ENCODE measurements at places on chromosomes 6 and 20. TPM values are rescaled to one million over a fixed set of nuclear protein-coding genes. Genes with fewer than 3 reads are reported as not detected.

Gene PLTP
- 70.1 TPM for total RNA-seq

Gene BNIP5
- total RNA-seq, result not detected

Gene CPNE5
- total RNA-seq, result not detected

Gene CAP2
- 5.4 TPM for total RNA-seq

Gene SEL1L2
- total RNA-seq, result not detected

DNA sequence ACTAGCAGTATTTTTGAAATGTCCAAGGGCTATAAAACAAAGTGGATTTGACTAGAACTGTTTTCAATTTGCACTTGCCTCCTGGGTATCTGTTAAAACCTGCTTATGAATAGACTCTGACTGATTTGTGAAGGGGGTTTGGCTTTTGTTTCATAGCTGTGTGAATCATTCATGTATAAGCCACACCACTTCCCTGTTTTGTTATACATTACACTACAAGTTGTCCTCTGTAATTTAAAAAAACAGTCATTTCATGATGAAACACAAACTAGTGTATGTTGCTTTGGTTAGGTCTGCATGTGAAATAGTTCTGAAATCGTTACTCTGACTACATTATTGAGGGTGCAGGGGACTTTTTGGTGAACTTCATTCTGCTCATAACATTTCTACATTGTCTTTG, 121.7 kb downstream of the NKAIN2 start:
- no peak for DNase-seq

GRCh38 chr20:59333951-59334350, 33.5 kb downstream of the EDN3 start:
- DNase-seq, result no peak

DNA sequence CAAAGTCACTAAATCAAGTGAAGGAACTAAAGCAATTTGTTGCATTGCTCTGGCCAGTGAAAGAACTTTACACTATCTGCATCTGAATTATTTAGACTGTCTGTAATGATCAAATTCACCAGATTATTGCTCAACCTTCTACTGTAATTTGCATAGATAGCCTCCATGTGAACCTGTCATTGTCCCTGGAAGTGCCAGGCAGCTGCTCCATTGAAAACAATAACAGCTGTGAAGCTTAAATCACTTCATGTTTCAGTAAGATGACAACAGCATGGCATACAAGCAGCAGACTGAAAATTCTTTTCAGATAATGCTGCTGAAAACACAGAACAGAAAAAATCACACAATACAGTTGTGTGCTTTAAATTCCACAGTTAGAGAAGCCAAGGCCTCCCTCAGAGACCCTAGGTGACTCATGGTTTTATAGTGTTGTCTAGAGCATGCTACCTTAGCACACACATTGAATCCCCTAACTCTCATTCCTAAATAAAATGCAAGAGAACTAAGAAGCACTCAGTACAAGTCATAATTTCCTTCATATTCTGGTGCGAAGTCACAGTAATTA, 248.9 kb downstream of the TPBG start:
- no peak for DNase-seq

GRCh38 chr6:22940581-22941290, 371.4 kb downstream of the HDGFL1 start:
- no peak for DNase-seq

DNA sequence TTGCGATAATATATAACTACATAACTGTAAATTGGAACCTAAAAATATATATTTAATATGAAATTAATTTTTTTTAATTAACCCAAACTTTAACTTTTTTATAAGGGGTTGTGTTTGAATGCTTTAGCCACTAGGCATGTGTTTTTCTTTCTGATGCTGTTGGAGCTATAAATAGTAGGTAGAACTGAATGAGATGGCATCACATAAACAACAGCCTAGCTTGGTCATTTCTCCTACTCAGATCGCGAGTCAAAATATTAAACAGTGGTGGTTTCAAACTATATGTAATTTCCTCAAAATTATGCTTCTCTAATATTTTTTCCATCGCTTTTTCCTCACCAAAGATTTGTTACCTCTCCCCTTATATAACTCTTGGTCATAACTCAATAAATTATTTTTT, 243.2 kb downstream of the ARID1B start:
- no peak for DNase-seq

GRCh38 chr6:85923013-85923430, 280.3 kb upstream of the SYNCRIP start:
- peak; percentile 64 for DNase-seq

GRCh38 chr6:2658788-2659187, 91.9 kb downstream of the MYLK4 start:
- no peak for DNase-seq

DNA sequence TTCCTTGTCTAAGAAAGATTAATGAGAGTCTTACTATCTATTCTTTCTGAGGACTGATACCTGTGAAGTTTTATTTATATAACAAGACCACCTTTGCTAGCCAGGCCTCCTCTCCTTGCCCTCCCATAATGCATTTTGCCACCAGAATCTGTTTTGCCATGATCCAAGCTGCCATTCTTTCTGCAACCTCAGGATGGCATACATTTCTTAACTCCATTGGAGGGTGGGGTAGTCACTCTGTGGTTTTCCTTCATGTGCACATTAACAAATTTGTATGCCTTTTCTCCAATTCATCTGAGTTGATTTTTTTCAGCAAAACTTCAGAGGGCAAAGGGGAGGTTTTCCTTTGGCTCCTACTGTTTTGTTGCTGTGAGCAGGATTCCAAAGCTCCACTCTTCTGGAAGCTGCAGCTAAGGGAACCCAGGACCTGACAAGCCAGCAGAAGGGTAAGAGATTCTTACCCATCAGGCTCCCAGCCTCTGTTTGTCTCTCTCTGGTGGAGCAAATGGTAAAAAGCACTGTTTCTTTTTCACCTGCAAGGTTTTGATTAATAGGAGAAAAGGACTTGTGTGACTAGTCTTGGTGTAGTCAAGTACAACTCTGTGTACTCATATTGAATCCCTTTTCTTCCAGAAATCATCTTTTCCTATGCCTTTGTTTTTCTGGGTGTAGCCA, 26.2 kb upstream of the ENPP4 start:
- DNase-seq, result no peak

DNA sequence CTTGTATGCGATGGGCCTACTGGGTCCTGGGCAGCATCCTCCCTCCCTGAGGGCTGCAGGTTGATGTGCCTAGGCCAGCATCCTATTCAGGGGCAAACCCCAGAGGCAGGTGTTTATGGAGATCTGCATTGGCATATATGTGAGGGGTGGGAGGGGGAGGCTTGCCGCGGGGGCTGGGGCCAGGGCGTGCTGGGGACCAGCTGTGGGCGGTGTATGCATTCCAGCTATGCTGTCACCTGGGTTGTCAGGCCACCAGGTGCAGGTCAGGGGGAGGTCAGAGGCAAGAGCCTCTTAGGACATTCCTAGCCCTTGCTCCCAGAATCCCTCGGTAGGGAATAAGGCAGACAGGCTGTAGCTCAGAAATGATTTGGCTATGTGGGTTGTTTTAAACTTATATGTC, 11.9 kb downstream of the FOXA2 start:
- no peak for DNase-seq

GRCh38 chr6:64243618-64244017, 608.0 kb downstream of the PHF3 start:
- no peak for DNase-seq

DNA sequence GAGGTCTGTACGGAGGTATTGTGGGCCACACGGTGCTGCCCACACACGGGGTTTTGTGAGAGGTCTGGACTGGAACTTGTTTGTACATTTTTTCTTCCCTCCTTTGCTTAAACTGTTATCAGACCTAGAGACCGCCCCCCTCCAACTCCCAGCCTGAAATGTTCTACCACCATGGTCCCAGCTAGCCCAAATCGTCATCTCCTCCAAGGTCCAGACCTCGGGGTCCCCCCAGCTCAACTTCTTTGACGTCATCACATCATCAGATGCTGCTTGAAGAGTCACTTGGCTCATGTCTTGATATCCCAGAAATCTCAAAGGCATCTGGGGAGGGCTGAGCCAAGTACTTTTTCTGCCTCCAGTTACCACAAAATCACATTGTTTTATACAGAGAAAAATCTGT, 2.8 kb upstream of the CCDC170 start:
- no peak for DNase-seq

DNA sequence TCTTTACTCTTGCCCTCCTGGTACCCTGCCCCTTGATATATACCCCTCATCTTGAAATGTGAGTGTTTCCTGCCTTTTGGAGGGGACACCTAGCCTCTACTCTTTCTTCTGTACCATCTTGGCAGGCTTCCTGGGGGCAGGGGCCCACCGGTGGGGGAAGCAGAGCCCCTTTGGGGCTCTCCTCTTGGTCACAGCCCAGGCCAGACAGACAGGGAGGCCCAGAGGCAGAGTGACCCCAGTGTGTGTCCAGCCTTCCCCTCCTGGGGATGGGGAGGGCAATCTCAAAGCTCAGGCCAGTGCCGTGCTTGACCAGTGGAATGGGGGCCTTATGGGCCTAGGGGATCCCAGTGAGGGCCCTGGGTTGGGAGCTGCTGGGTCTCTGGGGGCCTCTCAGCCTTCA, 3.6 kb downstream of the ADAM33 start:
- no peak for DNase-seq

GRCh38 chr6:21855811-21856455, 262.4 kb downstream of the SOX4 start:
- no peak for DNase-seq

DNA sequence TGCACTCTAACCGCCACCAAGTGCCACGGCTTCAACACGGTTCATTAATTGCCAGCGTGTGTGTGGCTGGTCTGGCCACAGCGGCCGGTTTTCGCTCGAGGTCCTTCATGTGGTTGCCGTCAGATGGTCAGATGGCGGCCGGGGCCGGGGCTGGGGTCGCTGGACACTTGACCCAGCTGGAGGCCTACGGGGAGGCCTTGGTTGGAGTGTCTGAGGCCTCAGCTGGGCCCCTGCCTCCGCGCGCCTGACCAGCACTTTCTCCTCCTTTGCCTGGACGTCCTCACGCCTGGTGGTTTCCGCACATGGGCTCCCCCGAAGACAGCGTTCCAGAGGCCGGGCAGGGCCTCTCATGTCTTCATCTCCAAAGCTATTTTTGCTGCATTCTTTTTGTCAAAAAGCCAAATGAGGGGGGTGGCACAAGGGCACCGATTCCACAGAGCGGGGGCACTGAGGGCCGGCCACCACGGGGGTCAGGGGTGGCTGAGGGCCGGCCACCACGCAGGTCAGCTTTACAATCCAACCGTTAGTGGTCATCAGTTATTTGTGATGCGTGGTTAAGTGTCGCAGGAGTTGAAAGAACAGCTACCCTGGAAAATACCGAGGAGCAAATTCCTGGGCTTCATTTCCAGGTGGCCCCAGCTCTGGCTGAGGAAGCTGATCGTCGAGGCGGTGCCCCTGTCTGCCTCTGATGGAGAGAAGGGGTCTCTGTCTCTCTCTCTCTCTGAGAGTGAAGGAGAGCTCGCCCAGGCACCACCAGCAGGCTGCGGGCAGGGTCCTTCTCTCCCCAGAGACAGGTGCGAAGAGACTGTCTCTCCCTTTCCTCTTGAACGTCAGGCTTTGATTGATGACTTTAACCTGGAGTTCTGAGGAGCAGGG, 50.5 kb upstream of the FRMD1 start:
- DNase-seq, result no peak

DNA sequence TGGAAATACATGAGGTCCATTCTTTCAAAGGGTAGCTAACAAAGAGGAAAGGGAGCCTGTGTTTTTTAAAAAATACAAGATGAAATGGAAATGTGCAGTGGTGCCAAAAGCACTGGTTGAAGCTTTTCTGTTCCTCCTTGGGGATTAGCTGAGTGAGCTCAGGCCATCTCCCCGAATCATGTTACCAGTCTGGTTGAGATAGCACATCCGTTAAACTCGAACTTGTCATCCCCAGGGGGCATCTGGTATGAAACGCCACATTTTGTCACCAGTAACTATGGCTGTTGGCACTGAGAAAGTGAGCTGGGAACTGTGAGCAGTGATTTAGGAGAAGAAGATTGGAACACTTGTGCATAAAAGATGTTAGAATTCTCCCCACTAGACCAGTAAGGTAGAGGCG, 196.2 kb downstream of the SAMD5 start:
- no peak for DNase-seq

DNA sequence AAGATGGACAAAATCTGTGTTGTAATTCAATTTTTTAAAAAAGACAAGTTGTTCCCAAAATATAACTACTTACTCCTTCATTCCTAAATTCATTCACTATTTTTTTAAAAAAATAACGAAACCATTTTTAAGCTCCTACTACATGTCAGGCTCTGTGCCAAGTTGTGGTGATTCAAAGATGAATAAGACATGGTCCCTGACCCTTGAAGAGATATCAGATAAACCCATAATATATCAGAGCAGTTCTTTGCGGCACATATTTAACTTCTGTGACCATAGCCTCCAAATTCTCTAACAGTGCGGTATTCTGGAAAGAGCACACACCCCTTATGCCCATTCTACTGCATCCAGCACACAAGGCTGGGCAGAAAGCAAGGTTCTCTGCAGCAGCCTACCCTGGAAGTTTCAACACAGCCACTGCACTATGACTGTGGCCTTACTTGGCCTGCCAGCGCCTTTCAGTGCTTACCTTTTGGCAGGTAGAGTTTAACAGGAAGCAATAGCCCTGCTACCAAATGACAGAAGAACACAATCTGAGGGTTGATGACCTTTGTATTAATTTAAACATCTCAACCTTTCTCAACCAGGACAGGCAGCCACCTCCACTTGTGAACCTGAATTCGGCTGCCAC, 406.5 kb downstream of the BTBD9 start:
- DNase-seq, result no peak

GRCh38 chr6:43843097-43843645, 73.2 kb downstream of the VEGFA start:
- no peak for DNase-seq

DNA sequence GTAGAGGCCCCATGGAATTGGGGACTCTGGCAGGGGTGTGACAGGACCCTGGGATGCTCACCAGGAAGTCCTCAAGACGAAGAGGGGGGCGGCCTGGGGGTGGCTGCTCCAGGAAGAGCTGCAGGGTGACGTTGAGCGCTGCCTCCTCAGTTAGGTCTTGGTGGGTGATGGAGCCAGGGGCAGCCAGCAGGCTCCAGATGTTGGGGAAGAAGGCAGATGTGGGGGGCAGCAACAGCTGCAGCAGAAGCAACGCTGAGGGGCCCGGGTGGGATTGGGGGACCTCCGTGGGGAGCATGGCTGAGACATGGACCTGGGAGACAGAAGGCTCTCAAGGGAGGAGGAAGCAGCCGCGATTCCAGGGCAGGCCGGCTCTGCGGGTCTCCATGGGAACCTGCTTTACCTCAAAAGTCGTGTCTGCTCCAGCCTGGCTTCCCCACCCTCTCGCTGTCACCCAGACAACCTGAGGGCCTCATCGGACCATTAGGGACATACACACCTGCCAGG, 591 bp downstream of the VWA7 start:
- no peak for DNase-seq

DNA sequence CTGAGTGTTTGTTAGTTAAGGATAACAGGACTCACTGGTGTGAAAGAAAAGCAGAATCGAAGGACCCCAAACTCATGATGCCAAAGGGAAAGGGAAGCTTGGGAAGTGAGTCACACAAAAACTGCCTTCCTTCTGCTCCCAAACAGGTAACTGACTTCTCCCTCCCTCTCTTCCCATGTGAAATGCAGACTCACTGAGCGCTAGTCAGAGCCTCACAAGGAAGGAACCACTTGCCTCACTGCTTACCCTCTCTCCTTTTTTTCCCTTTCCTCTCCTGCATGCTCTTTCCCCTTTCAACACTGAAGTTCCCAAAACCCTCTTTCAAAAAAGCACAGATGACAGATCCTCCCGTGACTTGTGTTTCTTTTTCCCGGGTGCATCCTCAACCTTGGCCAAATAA, 56.4 kb downstream of the LYRM4 start:
- no peak for DNase-seq

GRCh38 chr6:6277413-6277812, 43.0 kb downstream of the F13A1 start:
- DNase-seq, result no peak

GRCh38 chr6:34414999-34415858, 10.6 kb downstream of the RPS10 start:
- DNase-seq, result peak; percentile 35
